Activated naive CD8-positive, alpha-beta T cell treated with anti-CD3 and anti-CD28 coated beads for 36 hours (primary cell): ENCODE measurements at places on chromosomes 2 and 18. TPM values are rescaled to one million over a fixed set of nuclear protein-coding genes. Genes with fewer than 3 reads are reported as not detected.

DNA sequence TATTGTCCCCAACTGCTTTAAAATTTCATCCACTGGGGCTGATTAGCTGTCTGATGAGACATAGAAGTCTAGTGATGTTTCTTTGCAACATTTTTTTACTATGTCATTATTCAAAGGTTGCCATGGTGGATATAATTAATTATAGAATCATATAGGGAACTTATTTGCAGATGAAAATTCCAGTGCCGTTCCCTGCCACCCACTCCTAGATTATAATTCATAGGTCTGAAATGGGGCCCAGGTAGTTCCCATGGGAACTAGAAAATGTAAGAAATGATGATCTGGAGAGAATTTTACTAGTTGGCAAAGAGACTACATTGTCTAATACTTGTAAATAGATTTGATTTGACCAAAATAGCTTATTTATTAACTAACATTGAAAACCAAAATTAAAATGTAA, 1496.5 kb upstream of the NXPH2 start:
- DNase-seq = no peak

- no peak for DNase-seq
These were observed 931.9 kb downstream of the DCDC2C start for GRCh38 chr2:4635289-4635688.

Gene CRYBA2
- not detected for total RNA-seq

Gene PLEK
- total RNA-seq = 2.3 TPM
